ENCODE measurements at places on chromosomes 6 and 20.
A peak's percentile ranks its signal among the peaks of the same experiment; 100 is the strongest.

DNA sequence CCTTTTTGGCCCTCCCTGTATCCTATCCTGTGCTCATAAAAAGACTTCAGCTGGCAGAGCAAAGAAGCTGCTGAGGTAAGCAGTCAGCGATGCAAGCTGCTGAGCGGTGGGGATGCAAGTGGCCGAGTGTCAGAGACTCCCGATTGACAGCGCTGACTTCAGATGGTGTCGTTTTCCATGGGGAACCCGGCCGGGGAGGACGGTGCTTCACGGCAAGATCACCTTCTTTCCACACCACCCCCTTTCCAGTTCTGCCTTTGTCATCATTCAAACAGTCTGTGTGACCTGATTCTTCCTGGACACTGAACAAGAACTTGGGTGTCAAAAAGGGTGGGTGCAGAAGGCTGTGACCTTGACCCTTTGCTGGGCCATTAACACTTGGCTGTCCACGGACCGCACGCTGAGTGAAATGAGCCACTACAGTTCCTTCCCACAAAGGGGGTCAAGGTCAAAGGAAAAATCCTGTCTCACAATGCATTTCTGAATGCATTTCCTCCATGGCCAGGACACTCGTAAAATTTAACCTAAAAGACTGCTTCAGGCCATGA lies 52.9 kb upstream of the UNC93A start:
- no peak for DNase-seq

DNA sequence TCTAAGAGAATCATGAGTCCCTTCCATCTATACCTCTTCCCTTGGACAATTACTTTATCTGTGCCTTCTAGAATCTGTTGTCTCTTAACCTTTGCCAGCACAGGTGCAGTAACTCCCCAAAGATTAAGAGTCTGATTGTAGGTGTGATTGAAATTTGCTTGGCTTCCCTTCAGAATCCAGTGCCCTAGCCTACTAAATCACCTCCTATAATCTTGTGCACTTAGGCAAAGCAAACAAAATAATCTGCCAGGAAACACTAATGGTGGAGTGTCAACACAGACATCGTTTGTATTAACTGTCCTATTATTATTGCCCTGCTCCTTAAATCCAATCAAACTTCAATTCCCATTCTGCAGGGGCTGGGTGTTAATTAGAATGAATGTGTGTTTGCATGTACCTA lies 28.0 kb downstream of the ID4 start:
- DNase-seq, result no peak

DNA sequence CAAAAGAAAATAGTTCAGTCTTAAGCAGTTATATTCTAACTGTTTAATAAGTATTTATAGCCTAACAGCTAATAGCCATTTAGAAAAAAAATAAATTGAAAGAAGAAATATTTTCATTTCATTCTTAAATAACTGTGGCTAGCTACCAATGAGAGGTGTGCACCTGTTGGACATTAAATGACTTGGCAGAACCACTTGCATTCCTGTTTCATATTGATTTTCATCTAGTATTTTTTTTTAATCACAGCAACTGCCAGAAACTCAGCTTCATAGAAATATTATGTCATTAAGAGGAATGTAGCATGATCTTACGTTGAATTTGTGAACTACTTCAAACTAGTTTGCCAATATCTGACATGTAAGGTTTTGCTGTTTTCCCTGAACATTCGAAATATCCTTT lies 10.1 kb downstream of the NAA20 start:
- DNase-seq, result no peak

DNA sequence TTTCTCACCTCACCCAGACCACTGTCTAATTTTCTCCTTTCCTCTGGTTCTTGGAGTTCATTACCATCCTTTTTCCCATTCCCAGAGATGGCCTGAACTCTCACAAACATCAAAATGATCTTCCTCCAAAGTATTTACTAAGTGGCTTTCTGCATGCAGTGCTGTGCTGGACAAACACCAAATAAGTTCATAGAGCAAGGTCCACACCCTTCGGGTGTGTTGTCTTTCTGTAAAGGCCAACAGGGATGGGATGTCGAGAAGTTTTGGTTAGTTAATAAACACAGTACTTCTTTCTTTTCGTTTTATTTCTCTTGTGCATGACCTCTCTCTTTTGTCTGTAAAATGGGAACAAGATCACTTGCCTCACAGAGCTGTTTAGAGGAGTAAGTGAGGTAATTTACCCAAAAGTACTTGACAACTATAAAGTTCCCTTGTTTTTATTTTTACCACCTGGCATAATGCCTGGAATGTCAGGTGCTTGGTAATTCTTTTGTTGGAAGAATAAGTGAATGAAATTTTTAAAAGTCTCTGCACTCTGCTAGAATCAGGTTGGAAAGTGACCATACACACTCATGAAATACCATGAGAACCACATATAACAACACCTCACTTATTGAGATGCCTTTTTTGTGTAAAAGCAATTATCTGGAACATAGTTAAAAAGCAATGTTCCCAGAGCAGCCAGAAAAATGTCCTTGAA lies 22.8 kb upstream of the CCN6 start:
- DNase-seq, result no peak

DNA sequence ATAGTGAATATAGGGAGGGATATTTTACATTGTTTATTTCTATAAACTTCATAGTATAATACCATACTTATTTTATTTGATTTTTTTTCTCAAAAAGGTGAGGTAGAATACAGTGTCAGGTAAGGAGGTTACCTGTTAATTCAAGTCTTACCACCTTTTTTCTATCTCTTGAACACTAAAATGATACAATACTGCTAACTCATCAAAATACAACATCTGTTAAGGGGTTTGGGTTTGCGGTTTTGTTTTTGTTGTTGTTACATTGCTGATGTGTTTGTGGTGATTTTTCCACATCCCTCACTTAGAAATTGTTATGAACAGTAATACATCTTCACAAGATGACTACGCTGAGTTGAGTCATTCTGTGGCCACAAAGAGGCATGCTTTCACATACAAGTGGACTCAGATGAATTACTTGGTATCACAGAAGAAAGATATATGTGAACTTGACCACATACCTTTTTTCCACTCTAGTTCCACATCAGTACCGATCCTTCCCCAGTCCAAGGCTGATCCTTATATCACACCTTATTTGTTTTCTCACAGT lies 139.4 kb upstream of the ID4 start:
- no peak for DNase-seq

DNA sequence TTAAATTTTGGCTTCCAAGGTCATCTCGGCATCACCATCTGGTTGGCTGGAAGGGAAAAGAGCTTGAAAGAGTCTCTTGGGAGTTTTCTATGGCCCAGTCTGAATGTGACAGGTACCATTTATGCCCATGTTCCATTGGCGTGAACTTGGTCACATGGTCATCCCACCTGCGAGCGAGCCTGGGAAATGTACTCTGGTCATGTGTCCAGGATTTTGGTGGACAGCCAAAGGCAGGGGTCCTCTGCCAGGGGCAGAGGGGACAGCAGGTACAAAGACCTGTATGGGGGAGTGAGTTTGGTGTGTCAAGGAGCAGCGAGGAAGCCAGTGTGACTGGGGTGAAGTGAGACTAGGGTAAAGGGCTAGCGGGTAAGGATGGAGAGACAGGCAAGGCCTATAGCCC lies 112.6 kb downstream of the CDC5L start:
- no peak for DNase-seq

DNA sequence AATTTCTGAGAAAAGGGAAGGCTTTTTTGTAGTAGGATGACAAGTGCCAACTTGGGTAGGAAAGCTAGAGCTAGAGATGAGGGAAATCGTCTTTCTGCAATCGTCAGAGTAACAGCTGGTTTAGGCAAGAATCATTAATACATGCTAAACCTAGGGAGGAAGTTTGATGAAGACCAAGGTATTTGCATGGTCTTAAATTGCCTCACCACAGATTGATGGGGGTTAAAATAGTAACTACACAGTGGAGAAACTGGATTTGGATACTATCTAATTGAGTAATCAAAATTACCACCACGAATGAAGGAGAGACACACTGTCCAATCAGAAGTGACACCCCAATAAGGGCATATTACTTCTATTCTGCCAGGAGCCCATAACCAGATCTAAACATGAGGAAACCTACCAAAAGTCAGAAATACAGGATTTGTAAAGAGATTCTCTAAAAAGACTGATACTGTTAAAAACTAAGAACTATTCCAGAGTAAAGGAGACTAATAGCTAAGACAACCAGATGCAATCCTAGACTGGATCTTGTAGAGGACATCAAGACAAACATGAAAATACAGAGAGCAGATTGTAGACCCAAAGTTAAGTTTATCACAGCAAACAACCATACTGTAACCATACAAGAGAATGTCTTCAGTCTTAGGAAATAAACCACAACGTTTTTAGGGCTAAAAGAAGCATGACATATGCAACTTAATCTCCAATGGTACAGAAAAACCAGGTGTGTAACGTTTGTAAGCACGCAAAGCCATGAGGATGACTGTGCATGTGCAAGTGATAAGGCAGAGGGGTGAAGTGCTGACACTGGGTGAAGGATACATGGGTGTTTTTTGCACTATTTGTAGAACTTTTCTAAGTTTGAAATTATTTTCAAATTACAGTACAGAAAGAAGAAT lies 21.8 kb downstream of the SNX5 start:
- no peak for DNase-seq

- DNase-seq, result no peak
Measured at GRCh38 chr6:15061180-15061641, 184.7 kb upstream of the JARID2 start.

DNA sequence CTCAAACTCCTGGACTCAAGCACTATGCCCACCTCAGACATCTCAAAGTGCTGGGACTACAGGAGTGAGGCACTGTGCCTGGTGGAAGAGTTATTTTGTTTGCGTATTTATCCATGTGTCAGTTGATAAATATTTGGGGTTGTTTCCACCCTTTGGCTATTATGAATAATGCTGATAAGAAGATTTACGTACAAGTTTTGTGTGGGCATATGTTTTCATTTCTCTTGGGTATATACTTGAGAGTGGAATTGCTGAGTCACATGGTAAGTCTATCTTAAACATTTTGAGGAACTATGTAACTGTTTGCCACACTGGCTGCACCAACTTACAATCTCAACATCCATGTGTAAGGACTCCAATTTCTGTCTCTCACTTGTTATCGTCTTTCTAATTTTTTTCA lies 200.3 kb downstream of the RNGTT start:
- no peak for DNase-seq

GRCh38 chr20:37384683-37385174 lies 38.8 kb downstream of the SRC start:
- DNase-seq, result peak; percentile 91

DNA sequence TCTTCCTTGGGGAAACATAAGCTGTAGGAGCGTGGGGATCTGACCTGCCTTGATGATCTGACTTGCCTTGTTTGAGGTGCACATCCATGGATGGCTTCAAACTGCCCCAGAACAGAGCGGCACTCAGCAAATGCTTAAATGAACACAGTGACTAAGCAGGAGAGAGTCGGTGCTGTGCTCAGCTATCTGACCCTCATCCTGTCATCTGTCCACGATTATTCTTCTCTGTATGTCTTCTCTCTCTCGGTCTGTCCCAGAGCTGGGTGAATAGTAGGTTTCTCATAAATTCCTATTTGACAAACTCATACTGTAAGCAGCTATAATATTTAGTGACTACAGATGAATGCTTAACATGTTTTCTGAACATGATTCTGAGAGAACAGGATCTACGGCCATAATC lies 37.3 kb downstream of the TRAM2 start:
- no peak for DNase-seq

GRCh38 chr20:24892931-24893330 lies 56.1 kb upstream of the CST7 start:
- DNase-seq, result no peak

GRCh38 chr6:52596371-52597028 lies 19.6 kb upstream of the TRAM2 start:
- DNase-seq, result no peak

DNA sequence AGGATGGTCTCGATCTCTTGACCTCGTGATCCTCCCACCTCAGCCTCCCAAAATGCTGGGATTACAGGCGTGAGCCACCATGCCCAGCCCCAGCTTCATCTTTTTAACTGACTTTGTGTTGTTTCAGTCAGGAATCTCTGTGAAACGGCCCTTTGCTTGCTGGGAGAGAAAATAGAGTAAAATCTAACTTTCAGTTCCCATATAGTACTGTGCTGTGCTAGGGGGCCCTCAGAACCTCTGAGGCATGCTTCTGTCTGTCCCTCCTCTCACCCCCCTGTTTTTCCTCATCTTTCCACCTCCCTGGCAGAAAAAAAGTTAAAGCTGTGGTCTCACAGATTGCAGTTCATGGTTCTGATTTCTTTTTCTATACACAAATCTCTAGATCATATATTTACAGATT lies 48.4 kb downstream of the LRP11 start:
- DNase-seq, result no peak

DNA sequence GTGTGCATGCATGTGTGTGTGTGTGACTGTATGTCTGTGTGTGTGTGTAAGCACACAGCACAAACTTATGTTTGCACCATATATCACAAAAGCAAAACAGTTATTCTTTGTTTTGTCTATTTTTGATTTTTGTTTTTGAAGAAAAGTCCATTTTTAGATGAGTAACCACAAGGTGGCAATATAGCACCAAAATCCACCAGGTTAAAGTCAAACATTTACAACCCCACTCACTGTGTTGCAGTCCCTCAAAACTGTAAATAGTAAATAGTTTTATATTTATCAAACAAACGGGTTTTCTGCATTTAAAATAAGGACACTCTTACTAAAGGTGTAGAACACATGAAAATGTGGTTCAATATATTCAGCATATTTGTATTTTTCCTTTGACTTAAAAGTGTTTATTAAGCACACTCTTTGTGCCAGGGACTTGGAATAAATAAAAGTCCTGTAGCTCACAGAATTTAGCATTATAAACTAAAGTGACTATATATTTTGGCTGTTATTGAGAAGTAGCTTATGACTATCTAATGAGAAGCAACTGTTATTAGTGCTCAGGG lies 118.5 kb downstream of the GFRAL start:
- no peak for DNase-seq

- no peak for DNase-seq
Measured at GRCh38 chr6:52135217-52135616, 47.8 kb upstream of the PKHD1 start.

DNA sequence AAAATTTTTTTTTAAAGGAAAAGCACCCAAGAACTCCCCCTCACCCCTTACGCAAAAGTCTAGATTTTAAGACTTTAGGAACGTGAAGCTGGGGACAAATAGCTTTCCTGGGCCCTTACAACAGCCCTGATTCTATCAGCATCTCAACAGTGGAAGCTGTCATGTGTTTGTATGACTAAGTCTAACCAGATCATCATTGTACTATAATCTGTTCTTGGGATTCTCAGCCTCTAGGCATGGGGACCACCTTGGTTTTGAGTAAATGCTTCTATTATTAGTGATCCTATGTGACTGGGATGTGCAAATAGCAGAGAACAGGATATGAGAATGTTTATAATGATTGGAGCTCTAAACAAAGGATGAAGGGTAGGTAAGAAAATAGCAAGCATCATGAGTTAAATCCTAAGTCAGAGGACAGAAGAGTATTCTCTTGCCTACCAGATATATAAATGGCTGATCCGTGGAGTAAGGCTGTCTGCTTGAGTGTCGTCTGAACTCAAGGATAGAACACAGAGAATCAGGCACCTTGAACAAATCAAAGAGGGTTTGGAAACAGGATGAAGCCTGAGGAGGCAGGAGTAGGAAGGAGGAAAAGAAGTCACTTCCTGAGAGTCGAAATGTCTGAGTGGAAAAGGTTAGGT lies 105.7 kb upstream of the FAM184A start:
- DNase-seq, result no peak
